ENCODE measurements at places on chromosomes 12 and 14. TPM values are rescaled to one million over a fixed set of nuclear protein-coding genes. Genes with fewer than 3 reads are reported as not detected.
A peak's percentile ranks its signal among the peaks of the same experiment; 100 is the strongest.

The HCAR1 gene
- total RNA-seq = not detected

The CLIP1 gene
- 81.5 TPM for total RNA-seq

The PSMC1 gene
- 79.9 TPM for total RNA-seq

The LIMA1 gene
- total RNA-seq = 151 TPM

The HOTAIR gene
- total RNA-seq = not detected

The MYBPC1 gene
- 247 TPM for total RNA-seq

The EEF1AKMT3 gene
- total RNA-seq = 6.7 TPM

The MLXIP gene
- 302 TPM for total RNA-seq

The NXPH4 gene
- total RNA-seq = not detected

The RHEBL1 gene
- total RNA-seq = not detected

The LRRC9 gene
- total RNA-seq = not detected

The ADGRD1 gene
- total RNA-seq = 8.3 TPM

The EIF2S3B gene
- not detected for total RNA-seq

The BMAL2 gene
- total RNA-seq = 1.6 TPM

The AMDHD1 gene
- total RNA-seq = not detected

The CIDEB gene
- total RNA-seq = 168 TPM

The NEUROD4 gene
- total RNA-seq = not detected

The TTC6 gene
- 1.5 TPM for total RNA-seq

The AQP2 gene
- total RNA-seq = not detected

- DNase-seq = no peak
These were observed 48.0 kb downstream of the NTN4 start for GRCh38 chr12:95742586-95742985.

DNA sequence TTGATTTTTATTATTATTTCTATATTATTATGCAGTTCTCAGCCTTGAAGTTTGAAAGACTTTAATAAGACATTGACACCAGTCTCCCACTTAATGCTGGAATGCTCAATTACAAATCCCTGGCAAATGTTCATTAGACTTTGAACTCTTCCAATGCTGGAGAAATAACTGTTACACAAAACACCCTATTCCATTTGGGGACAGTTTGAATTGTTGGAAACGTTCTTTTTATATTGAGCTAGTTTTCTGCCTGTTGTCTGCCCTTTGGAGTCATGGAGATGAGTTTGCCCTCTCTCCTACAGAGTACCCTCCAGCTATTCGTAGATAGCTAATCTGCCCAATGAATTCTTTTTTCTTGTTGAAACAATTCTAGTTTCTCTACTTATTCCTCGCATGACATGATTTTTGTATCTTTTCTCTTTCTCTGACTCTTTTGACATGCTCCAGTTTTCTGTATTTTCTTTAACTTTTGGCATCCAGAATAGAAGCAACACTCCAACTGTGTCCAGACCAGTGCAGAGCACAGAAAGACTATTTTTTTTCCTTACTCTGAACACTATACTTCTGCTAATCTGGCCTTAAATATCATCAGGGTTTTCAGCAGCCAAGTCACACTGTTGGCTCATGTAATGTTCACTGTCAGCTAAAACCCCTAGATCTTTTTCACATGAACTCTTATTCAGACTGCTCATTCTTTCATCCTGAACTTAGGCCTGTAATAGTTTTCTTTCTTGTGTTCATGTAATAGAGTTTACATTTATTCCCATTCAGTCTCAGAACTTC, 379.3 kb downstream of the RAD51B start:
- DNase-seq = no peak

GRCh38 chr14:26773906-26774593, 176.2 kb upstream of the NOVA1 start:
- no peak for DNase-seq

DNA sequence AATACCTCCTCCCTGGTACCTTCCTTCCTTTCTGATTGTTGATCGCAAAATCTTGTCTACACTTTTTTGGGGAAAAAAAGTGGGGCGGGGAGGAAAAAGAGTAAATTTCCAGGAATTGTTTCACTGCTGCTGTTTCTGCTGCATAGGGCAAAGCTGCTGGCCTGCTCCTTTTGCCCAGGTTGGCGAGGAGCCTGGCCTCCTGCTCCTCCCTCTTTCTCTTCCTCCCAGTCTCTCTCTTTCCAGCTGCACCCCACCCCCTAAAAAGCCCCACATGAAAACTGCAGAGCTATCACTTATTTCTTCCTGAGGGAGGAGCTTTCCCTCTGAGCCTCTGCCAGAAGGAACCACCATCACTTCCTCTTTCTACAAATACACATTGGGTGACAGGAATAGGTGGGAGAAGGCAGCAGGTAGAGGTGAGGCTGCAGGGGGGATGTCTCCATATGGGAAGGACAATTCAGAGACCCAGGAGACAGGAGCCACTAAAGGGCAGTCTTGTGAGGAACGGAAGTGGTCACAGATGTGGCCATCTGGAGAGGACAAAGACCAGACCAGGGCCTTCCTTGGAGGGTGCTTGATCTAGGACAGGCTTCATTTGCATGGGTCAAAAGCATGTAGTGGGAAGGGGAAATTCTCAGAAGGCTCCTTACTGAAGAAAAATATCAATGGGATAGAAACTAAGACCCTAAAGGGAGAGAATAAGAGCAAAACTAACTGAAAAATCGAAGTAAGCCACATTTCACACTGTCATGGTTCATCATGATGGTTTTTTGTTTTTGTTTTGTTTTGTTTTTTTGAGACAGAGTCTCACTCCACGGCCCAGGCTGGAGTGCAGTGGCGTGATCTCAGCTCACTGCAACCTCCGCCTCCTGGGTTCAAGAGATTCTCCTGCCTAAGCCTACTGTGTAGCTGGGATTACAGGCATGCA, 14.8 kb downstream of the ZBTB39 start:
- DNase-seq = peak; percentile 46

- DNase-seq = no peak
These were observed 6.6 kb downstream of the PTHLH start for GRCh38 chr12:27965966-27966365.

DNA sequence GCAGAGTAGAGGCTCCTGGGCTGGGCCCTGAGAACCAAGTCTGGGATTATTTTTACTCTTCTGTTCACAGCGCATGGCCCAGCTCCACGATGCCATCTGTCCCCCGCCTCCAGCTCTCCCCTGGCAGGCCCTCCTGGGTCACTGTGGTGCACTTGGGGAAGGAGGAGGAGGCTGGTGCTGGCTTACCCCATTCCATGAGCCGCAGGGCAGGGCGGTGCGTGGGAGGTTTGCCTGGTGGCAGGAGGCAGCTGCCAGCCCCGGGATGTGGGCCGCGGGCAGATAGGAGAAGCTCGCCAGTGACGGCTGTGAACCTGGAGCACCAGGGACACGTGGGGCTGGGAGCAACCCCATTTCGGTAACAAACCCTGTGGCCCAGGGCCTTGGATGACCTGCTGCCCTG, 23.2 kb downstream of the TEAD4 start:
- DNase-seq = no peak

- DNase-seq = no peak
These were observed 24.3 kb upstream of the OR6J1 start for GRCh38 chr14:22668417-22668816.

GRCh38 chr14:56170028-56170427, 51.8 kb downstream of the PELI2 start:
- DNase-seq = no peak

GRCh38 chr14:96938946-96939345, 141.8 kb downstream of the VRK1 start:
- no peak for DNase-seq

DNA sequence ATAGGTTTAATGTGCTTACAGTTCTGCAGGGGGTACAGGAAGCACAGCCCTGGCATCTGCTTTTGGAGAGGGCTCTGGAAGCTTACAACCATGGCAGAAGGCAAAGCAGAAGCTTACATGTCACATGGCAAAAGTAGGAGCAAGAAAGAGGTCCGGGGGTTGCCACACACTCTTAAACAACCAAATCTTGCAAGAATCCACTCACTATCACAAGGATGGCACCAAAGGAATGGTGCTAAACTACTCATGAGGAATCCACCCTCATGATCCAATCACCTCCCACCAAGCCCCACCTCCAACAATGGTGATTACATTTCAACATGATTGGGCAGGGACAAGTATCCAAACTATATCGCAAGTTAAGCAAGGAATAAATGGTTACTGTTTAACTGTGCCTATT, 255.8 kb upstream of the AVPR1A start:
- DNase-seq = no peak

DNA sequence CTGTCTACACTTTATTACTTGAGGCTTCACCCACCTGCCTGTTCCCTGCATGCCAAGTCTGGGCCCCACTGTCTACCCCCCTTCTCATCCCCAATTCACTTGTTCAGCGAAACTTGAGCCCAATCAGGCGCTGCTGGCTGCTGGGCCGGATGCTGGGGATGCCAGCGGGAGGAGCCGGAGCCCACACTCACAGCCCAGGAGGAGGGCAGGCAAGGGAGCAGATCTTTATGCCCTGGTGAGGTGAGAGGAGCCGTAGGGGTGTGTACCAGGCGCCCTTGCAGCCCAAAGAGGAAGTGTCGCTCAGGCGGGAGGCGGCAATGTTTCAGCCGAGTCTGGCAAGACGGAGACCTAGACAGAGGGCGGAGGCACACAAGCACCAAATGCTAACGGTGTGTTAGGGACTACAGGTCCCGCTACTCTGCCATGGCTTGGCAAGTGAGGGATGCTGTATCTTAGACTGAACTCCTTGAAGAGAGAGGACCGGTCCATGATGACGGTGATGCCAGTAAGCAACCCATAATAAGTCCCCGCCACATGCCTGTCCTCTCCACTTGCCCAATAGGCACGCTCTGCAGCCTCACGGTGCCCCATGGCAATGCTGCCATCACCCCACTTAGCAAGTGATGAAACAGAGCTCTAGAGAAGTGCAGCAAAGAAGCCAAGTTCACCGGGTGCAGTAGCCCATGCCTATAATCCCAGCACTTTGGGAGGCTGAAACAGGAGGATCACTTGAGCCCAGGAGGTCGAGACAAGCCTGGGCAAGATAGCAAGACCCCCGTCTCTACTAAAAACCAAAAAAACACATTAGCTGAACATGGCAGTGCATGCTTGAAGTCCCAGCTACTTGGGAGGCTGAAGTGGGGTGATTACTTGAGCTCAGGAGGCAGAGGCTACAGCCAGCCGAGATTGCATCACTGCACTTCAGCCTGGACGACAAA, 41.6 kb downstream of the LRRC74A start:
- peak; percentile 17 for DNase-seq

- DNase-seq = no peak
These were observed 500.4 kb downstream of the SLC6A15 start for GRCh38 chr12:84412226-84412625.

- DNase-seq = no peak
These were observed 92.7 kb upstream of the PLEKHA5 start for GRCh38 chr12:19036673-19037357.

DNA sequence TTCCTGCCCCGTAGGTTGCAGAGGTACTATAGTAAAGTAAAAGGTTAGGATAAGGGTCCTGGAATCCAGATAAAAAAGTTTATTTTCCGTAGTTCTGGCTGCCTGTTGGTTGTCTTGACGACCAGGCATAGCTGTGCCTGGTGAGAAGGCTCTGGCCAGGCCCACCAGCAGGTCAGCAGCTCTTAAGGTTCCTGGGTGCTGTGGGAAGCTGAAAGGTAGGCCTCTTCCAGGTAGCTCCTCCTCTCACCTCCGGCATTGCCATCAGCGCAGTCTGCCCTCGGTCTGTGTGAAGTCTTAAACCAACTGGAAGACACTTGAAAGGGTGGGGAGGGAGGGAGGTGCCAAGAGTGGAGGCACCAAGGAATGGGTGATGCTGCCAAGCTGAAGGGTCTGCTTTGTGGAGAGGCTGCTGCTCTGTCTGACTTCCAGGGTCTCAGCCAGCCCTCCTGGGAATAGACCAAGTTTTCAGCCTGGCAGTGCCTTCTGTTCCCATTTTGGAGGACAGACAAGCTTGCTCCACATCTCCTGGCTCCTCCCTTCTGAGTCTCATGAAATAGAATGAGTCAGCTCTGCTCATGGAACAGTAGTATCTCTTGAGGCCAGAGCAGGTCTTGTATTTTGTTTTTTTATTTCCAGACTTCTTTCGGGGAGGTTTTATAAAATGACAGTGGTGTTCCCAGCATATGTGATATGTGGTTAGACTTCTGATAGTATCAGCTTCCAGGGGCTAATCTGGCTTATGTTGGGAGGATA, 5.2 kb upstream of the ACADS start:
- no peak for DNase-seq

GRCh38 chr12:71708658-71709057, 22.8 kb downstream of the TMEM19 start:
- DNase-seq = no peak

DNA sequence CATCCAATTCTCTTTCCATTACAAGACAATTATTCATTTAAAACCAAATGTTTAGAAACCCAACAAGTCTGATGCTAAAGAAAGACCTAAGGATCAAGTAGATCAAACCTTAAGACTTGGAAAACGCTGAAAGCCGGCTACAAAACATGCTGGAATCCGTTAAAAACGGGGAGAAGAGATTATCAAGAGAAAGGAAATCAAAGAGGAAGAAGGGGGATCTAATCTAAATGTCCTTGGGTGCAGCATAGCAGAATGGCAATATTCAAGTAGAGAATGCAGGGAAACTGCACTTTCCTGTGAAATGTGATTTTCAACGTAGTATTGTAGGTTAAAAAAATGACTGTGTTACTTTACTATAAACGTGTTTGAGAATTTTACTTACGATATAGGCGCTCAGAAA, 1.3 kb downstream of the PPP1R13B start:
- DNase-seq = no peak

DNA sequence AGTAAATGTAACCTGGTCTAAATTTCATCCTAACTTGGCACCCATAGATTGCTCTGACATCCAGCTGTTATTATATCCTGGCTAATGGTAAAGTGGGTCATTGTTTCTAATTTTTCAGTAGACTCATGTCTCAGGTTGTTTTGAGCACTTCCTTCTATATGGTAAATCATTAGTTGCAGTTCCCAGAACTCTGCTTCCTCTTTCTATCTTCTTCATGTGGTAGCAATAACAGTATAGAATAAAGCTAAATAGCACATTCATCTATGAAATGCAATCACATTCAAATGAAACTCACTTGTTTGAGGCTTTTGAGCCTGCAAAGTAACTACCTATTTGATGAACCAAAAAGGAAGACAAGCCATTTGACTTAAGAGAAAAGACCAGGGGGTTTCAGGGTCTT, 65.1 kb upstream of the GZMB start:
- DNase-seq = no peak

DNA sequence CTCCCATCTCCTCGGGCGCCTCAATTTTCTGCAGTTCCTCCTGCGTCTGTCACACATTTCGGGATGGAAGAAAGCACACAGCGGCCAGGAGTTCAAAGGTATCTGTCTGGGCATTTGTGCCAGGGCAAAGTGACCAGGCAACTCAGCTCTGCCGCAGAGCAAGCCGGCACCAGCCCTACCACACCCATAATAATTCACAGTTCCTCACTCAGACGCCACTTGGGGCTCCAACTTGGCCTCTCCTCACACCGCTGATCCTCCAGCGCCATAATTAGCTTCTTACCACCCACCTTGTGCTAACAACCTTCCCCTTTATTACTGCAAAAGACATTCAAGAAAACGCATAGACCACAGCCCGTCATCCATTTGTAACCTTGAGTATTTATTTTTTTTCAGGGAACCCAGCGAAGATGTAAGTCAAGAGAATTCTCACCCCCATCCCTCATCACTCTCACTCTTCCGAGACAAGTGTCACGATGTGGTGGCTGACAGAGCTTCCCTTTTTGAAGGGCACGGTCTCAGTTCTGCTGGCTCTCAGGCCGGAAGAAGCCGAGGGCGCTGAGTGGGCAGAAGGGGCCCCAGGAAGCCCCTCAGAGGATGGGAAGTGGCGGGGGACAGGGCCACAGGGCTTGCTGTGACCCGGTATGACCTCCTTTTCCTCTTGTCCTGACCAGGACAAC, 25.2 kb upstream of the NCOR2 start:
- peak; percentile 35 for DNase-seq

- DNase-seq = no peak
These were observed 9.1 kb downstream of the SCAF11 start for GRCh38 chr12:45981075-45981837.

GRCh38 chr12:118430516-118430915, 54.2 kb downstream of the SUDS3 start:
- no peak for DNase-seq

All from transverse colon (tissue), 4 donors.